Fibroblast of lung (primary cell): ENCODE measurements at places on chromosomes 2 and 18.

GRCh38 chr2:203650860-203651613, 55.4 kb upstream of the CD28 start:
- peak; percentile 75 for DNase-seq

- peak; percentile 99 for DNase-seq
These were observed 163.2 kb upstream of the TWIST2 start for GRCh38 chr2:238684362-238685326.

DNA sequence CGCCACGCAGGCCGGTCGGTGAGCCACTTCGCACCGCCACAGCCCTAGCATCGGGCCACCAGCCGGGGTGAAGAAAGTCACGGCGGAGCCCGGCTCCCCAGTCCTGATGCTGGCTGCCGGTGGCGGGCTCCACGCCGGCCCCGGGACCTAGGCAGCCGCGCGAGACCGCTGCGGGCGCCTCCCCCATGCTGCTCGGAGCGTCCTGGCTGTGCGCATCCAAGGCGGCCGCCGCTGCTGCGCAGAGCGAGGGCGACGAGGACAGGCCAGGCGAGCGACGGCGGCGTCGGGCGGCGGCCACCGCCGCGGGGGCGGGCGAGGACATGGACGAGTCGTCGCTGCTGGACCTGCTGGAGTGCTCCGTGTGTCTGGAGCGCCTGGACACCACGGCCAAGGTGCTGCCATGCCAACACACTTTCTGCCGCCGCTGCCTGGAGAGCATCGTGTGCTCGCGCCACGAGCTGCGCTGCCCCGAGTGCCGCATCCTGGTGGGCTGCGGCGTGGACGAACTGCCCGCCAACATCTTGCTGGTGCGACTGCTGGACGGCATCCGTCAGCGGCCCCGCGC, 433 bp downstream of the SH3RF3 start:
- peak; percentile 52 for DNase-seq

DNA sequence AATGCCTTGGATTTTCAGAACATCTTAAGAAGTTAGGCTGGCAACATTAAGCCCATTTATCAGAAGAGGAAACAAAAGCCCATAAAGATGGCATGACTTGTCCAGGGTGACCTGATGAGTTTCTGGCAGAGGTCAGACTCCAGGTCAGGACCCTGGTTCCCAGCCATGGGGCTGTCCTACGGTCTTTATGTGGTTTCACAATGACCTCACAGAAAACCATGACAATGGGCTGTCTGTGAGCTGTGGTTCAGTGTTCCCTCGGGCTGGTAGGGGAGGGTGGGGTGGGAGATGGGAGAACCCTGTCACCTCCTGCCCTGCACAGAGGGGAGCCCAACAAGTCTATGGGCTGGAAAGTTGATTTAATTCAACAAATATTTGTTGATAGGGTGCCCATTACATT, 101.8 kb downstream of the LOXHD1 start:
- DNase-seq = no peak

DNA sequence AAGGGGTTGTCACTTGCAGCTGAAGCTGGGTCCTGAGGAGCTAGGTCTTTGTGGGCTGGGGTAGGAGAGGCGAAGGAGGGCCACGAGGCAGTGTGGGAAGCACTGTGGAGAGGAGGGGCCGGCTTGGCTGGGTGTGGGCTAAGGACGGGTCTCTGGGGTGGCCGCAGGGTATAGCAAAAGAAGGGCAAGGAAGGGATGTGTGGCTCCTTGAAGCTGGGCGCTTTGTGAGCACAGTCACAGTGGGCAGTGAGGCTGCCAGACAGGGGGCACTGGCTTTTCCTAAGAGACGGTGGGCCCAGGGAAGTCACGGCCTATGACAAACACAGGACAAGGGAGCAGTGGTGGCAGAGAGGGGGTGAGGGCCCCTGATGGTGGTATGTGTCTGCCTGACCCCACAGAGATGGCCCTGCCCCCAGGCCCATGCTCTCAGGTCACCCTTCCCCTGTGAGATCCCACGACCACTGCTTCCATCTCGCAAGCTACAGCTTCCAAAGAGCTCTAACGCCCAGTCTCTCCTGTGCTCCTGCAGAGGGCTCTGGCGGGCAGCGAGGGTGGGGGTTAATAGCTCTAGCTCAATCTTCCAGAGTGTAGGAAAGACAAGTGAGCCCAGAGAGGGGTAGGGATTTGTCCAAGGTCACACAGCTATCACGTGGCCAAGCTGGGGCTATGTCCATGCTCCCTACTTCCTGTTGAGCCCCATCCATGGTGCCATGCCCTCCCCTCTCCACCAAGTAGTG, 32.4 kb downstream of the KCNK3 start:
- no peak for DNase-seq

- no peak for DNase-seq
These were observed 273.6 kb downstream of the SCG2 start for GRCh38 chr2:223328578-223328977.

DNA sequence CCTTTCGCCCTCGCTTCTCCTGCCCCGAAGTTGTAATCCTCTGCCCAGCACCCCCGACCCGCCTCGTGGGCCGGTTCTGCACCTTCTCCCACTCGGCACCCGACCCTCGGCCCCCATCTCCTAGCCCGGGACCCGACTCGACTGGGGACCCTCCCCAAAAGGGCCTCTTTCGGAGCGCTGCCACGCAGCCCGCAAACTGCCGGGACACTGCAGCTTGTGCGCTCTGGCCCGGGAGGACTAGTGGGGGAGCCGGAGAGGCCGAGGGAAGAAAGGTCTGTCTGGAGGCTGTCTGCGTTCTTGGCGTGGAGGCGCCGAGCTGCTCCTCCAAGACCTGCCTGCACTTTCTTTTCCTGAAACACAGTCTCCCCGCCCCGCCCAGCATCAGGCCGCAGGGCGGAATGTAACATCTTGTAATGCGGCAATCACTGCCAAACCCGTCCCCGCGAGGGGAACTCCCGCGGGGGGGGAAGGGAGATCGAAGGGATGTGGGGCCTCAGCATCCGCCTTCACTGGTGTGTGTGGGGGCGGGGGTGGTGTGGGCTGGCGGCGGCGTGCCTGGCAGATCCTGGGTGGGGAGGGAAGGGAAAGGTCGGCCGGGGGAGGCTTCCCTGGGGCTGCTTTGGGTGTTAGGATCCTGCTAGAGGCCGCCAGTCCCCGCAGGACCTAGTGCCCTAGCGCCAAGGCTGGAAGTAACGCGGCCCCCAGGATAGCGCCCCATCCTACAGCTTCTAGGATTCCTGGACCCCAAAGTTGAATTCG, 7.4 kb downstream of the DLX2 start:
- peak; percentile 68 for DNase-seq

DNA sequence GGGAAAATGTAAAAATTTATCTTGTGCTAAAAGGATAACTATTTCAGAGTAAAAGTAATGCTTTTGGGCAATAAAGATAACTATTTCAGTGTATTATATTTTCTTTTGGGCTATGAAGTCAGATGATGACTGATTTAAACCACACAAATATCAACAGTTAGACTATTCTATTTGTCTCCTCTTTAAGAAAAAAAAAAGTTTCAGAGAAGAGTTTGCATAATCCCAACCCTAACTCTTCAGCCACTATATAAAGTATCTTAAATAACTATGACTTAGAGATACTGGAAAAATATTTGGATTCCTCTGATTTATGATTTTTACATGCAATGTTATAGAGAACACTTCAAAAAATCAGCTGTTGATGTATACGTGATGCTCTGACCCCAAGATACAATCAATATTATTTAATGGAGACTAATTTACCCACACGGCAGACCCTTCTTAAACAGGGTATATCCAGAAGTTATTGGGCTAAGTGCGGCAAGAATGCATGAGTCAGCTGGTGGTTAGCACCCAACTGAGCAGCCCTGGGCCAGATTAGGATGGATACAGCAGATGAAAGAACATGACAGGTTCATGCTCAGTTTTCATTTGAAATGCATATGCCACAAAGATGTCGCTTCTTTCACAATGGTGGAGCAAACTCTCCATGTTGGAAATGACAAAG, 279.0 kb downstream of the AFF3 start:
- peak; percentile 81 for DNase-seq

DNA sequence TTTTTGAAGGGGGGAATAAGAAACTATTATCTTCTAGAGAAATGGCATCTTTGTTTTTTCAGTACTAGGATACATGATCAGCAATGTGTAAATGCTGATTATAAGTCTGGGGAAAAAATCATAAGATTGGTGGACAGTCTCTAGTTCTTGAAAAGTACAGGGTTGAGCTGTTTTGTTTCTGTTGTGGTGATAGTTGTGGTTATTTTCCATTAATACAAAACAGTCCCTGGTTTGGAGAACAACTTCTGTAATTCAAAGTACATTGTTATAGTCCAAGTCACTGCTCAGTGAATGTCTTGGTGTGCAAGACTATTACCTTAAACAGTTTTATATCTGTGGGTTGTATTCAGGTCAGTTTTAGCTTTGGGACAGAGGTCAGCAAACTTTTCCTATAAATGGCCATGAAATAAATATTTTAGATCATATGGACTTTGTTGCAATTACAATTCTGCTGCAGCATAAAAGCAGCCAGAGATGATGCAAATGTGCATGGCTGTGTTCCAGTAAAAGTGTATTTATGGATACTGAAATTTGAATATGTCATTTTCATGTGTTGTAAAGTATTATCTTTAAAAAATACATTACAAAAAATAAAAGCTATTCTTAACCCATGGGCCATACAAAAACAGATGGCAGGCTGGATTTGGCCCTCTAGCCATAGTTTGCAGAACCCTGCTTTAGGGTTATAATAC, 111.0 kb downstream of the CERS6 start:
- DNase-seq = no peak

DNA sequence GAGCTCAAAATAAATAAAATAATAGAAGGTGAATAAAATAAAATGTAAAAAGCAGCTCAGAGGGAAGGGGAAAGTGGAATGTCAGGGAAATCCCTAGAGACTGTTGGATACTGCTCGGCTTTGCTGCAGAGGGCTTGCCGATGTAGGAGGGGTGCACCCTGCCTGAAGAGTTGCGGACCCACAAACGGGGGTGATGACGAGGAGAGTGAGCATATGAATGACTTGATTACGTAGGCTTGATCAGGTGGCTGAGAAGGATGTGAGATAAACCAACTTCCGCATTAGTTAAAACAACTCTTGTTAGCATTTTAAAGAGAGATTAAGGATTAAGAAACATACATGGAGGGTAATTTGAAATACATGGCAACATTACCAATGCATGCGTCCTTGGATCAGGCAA, 21.0 kb upstream of the TMEM237 start:
- DNase-seq = no peak

GRCh38 chr18:76314496-76314895, 180.5 kb downstream of the ZNF516 start:
- no peak for DNase-seq

DNA sequence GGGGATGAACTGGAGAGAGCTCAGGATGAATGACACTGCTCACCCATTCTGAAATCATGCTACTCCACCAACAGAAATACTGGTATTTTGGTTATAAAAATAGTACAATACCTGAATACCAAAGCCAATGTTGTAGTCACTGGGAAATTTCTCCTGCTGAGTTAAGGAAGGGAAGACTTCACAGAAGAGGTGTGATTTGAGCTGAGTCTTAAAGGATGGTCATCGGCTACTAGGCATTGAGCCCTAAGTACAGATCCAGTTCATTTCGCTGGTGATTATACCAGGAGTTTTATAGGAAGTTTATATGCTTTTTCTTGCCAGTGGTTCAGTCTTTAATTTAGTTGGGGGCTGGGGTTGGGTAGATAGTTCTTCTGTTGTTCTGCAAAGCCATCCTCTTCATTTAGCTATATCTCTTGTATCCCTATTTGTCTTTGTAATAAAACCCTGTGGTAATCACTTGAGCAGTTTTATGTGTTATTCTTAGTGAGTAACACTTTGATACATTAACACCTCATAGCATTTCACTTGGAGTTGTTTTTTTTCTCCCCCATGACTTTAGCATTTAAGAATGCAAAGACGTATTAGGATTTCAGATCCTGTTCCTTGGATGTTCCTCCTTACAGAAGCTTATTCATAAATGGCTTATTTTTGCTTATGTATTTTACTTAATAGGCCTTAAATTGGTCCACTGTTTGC, 239.9 kb upstream of the FOSL2 start:
- DNase-seq = peak; percentile 36

- no peak for DNase-seq
These were observed 342.9 kb downstream of the LRRTM4 start for GRCh38 chr2:77179297-77179696.

GRCh38 chr18:58769321-58769720, 95.4 kb upstream of the ZNF532 start:
- no peak for DNase-seq

- peak; percentile 47 for DNase-seq
These were observed 1076.2 kb downstream of the TSN start for GRCh38 chr2:122831649-122832048.

GRCh38 chr2:26584656-26585055, 56.5 kb downstream of the CIB4 start:
- no peak for DNase-seq

- no peak for DNase-seq
These were observed 140.3 kb downstream of the KLHL29 start for GRCh38 chr2:23525137-23525765.

DNA sequence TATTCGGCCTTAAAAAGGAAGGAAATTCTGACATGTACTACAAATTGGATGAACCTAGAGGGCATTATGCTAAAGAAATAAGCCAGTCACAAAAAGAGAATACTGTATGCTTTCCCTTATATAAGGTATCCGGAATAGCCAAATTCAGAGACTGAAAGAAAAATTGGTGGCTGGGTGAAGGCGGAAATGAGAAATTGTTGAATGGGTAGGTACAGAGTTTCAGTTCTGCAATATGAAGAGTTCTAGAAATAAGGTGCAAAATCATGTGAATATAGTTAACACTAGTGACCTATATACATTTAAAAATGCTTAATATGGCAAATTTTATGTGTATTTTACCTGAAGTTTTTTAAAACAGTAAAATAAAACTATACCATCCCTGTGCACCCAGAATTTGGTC, 43.1 kb downstream of the RMP24 start:
- no peak for DNase-seq

- peak; percentile 37 for DNase-seq
These were observed 260.6 kb downstream of the PAX3 start for GRCh38 chr2:222038067-222038802.

GRCh38 chr2:27653397-27653796, 10.0 kb downstream of the SUPT7L start:
- DNase-seq = peak; percentile 47
